ENCODE measurements at places on chromosomes 7 and 10.

DNA sequence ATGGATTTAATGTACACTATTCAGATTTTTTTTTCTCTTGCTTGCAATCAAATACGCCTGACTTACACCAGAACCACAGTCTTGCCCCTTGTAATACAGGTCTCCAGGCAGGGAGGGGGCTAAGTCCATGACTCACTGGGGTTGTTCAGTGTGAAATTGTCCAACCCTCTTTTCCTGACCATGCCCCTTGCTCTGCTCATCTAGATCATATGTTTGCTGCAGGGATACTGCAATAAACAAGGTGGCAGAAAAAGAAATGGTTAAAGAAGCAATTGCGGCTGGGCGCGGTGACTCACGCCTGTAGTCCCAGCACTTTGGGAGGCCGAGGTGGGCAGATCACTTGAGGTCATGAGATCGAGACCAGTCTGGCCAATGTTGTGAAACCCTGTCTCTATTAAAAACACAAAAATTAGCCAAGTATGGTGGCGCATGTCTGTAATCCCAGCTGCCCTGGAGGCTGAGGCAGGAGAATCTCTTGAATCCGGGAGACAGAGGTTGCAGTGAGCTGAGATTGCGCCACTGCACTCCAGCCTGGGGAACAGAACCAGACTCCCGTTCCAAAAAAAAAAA is 85.5 kb downstream of the TMEM130 start:
- no peak for DNase-seq

DNA sequence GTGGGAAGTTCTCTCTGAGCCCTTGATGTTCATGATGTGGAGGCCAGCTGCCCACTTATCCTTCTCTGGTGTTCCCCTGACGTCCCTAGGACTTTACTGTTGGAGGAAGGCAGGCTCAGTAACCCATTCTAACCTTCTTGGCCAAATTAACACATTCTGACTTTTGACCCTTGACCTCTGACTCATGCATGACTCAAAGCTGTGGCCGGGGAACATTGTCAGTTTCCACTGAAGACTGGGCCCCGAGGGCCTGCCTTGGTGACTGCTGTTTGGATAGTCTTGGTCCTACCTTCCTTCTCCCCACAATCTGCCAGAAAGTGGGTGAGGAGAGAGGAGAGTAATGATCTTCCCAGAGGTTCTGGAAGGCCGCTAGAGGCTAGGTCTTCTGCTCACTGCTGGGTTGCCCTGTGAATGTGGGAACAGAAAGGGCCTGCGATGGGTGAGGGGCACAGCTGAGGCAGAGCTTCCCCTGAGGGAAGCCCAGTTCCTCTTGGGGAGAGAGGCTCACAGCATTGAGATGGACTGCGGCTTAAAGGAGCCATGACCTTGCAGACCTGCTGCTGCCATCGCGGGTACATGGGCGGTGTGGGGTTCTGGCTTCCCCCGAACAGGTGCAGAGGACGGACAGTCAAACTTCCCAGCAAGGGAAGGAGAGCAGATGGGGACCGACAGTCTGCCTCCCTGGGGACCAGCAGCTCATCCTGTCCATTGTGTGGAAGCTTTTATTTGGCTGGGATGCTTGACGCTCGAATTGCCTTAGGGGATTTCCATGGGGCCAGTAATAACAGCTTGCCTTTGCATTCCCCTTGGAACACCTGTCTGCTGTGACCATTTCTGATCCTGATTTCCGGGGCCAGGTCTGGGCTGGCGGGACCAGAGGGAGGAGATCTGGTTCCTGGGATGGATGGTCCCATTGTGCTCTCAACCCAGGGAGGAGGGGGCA is 43.8 kb downstream of the ADAMTS14 start:
- peak; percentile 57 for DNase-seq

- no peak for DNase-seq
Observed at GRCh38 chr7:46162609-46163008, 241.5 kb upstream of the IGFBP3 start.

DNA sequence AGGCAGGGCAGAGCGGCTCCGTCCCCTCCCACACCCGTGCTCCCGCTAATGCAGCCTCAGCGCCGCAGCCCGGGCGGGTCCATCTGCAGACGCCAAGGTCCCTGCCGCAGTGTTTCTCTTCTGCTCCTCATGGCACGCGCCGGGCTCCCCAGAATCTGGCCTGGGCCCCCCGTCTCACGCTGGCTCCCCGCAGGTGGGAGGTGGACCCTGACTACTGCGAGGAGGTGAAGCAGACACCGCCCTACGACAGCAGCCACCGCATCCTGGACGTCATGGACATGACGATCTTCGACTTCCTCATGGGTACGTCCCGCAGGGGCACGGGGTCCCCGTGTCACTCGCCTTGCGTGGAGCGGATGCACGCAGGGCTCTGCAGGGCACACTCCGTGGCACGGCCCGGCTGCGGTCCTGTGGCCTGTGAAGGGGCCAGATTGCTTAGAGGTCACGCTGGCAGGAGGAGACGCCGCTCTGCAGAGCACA is 33.5 kb upstream of the FOXL3 start:
- DNase-seq = no peak

- DNase-seq = peak; percentile 43
Observed at GRCh38 chr10:112985690-112986543, 35.9 kb downstream of the TCF7L2 start.

DNA sequence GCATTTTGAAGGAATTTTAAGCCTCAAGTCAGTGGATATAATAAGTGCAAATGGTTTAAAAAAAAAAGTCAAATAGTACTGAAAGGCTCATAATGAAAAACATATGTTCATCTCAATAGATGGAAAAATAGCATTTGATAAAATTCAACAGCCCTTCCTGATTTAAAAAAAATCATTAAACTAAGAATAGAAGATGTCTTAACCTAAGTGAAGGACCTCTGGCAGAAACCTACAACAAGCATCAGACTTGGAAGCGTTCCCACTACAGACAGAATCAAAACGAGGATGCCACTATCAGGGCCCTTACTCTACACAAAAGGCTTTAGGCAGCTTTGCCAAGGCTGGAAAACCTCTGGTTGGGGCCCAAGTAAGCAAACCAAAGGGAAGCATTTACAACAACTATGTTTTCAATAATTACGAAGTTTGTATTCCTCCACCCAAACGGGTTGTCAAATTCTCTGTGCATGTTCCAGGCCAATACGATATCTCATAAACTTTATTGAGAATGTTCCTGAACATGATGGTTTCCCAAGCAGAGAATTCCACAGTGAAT is 45.1 kb downstream of the CYTH3 start:
- peak; percentile 34 for DNase-seq

- no peak for DNase-seq
Observed at GRCh38 chr10:89470628-89471027, 56.3 kb downstream of the IFIT5 start.

DNA sequence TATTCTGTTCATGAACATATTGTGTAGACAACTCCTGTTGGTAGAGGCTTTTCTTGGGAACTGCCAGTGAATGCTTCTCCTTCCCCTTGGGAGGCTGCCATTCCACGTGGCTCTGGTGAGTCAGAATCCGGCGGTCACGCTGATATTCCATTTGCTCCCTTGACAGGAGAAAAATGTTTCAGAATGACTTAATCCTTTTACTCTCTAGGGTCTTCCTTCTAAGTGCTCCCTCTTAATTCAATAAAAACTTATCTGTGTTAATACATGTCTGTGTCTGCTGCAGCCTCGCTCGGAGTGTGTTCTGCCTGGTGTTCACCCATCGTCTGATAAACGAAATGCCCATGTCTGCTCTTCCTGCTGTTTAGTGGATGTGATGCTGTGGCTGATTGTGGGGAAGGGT is 278.6 kb downstream of the ARHGAP12 start:
- DNase-seq = peak; percentile 83

GRCh38 chr7:5088906-5089305 is 43.2 kb downstream of the RBAK start:
- DNase-seq = no peak

GRCh38 chr7:39946693-39947092 is 3.4 kb upstream of the CDK13 start:
- DNase-seq = no peak
